Activated naive CD8-positive, alpha-beta T cell treated with anti-CD3 and anti-CD28 coated beads, Interleukin-2, amount 50 U/mL, for 24 hours (primary cell): ENCODE measurements at places on chromosomes 1 and 21.

DNA sequence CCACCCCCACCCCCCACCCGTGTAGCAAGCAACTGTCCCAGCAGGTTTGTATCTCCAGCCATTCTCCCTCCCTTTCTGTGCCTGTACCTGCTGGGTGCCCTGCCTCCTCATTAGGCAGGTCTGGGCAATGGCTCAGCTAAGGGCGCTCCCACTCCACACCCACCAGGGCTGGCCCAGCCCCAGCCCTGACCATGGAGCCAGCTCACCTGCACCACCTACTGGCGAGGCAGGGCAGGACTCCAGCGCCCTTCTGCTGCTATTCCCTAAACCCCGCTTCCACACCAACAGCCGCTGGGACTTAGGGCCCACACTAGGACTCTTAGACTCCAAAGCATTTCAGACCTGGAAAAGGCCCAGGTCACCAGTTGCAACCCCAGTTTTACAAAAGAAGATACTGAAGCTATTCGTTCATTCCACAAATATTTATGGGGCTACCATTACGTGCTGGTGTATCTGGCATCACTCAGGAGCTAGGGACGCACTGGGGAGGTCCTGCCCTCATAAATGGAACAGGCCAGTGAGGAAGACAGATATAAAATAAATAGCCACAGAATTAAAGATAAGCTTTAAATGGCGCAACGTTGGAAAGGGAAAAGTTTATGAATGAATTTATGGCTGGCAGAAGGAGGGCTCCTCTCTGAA lies 24.0 kb downstream of the PGLYRP3 start:
- H3K4me3 ChIP-seq, result no peak overlapping the region
- H3K27me3 ChIP-seq, result peaks cover 14% of the 10 kb centered on the region
- peak; percentile 34 for DNase-seq
- no peaks in the 10 kb centered on the region for H3K36me3 ChIP-seq

DNA sequence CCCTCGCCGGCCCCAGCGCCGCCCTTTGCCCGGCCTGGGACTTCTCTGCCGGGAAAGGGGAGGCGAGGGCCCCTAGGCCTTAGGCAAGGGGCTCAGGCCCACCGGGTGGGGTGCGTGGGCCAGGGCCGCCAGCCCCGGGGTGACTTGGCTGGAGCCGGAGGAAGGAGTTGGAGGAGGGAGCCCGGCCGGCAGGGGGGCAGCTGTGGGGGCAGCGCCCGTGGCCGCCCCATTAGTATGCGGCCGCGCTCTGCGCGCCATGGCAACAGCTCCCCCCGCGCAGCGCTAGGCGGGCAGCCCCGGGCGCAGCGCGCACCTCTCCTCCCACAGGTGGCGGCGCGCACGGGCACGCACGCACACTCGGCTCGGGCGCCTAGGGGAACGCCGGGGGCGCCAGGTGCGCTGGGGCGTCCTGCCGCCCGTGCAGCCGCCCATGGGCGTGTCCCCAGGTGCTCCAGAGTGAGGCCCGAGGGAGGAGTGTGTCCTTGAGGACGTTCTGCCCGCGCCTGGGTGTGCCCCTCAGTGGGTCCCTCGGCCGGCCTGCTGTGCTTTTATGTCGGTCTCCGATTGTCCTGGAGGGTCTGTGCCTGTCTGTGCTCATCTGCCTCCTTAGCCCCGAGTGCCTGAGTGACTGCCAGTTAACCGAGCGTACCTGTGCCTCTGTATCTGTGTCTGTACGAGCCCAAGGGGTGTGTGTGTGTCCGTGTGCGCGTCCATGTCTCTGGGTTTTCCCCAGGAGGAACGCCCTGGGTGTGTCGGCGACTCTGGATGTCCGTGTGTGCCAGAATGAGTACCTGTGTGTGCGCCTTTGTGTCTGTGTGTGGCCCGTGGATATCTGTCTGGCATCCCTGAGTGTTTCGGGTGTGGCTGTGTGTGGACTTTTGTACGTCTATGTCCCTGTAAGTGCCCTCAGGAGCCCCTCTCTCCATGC lies 38.2 kb upstream of the WASF2 start:
- peak; percentile 54 for DNase-seq
- peaks cover 62% of the 10 kb centered on the region for H3K4me1 ChIP-seq
- H3K27me3 ChIP-seq, result no peaks in the 10 kb centered on the region
- peak overlapping the region; percentile 18 for H3K27ac ChIP-seq
- H3K4me3 ChIP-seq, result peak overlapping the region; percentile 61

DNA sequence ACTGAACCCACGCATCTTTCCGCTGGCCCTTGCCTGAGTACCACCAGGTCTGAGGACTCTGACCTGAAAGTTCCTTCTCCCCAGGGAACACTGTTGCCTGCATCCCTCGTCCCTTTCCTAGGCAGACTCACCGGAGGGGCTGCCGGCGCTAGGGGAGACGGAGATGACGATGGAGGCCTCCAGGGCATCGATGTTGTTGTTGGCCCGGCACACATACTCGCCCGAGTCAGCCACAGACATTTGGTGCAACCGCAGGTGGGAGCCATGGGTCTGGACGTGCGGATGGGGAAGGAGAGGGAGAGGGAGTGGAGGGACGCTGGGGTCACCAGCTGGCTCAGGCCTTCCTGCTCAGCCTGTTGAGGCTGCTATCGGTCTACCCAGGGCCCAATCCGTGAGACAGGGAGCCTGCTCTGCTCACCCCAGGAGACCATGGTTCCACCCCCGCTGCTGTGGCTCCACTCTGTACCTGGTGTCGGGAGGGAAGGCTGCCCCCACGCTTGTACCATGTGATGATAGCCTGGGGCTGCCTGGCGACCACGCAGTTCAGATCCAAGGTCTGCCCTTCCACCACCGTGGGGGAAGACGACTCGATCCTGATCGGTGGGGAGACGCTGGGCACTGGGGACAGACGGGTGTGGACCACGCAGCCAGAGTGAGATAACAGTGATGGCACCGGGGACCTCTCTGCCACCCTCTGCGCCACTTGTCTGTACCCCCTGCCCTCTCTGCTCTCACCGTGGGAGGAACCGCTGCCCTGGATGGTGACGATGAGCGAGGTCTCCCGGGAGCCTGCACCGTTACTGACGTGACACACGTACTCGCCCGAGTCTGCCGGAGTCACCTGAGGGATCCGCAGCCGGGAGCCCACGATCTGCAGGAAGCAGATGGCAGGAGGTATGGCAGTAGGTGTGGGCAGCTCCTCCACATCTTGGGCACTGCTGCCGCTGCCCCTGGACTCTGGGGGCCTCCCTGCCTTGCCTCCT lies 35.4 kb downstream of the LDLRAD2 start:
- H3K4me1 ChIP-seq, result peaks cover 3% of the 10 kb centered on the region
- no peak for DNase-seq
- H3K27me3 ChIP-seq, result no peaks in the 10 kb centered on the region

DNA sequence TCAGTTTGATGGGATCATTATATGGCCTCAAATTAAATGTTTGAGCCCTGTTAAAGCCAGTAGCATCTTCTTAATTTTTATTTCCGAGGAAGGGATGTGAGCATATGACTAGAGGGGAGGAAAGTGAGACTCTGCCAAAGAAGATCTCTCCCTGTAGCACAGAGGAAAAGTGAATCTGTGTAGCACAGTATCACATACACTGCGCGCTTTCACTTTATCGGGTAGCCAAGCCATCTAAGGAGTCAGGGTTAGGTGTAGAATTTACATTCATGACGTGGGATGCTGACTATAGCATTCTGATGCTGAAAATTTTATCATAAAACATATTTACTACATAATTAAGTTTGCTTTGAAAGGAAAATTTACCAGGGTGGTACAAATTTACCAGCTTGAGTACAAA lies 24.0 kb downstream of the LRRC8D start:
- peaks cover 68% of the 10 kb centered on the region for H3K4me1 ChIP-seq
- H3K4me3 ChIP-seq, result peak overlapping the region; percentile 90
- peaks cover 27% of the 10 kb centered on the region for H3K36me3 ChIP-seq
- no peak for DNase-seq

- no peaks in the 10 kb centered on the region for H3K36me3 ChIP-seq
- H3K27me3 ChIP-seq, result peaks cover 30% of the 10 kb centered on the region
- DNase-seq, result no peak
- H3K27ac ChIP-seq, result no peak overlapping the region
Measured at GRCh38 chr1:162944974-162945674, 84.1 kb upstream of the CCDC190 start.

DNA sequence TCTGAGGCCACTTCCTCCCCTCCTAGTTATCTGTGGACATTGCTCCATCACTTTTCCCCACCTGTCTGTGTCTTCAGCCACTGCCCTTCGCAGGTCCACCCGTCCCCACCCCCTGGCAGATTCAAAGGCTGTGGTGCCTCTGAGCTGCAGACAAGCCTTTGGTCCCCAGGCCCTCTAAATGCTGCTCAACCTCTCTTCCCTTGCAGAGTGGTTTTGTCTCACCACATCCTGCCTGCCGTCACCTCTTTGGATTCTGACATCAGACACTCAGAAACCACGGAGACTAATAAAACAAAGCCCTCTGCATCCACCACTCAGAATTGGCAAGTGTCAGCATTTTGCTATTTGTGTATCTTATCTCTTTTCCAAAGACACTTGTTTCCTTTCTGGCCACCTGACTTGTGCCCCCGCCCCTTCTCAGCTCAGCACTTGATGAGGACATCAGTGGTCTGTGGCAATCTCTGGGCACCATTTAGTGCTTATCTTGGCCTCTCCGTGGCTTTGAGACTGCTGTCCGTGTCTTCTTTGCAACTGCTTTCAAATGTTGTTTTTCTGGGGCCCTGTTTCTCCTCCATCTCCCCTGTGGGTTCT lies 7.7 kb downstream of the CNIH3 start:
- peak overlapping the region; percentile 65 for H3K27ac ChIP-seq
- peak overlapping the region; percentile 43 for H3K4me3 ChIP-seq
- peaks cover 2% of the 10 kb centered on the region for H3K36me3 ChIP-seq
- peaks cover 24% of the 10 kb centered on the region for H3K4me1 ChIP-seq

DNA sequence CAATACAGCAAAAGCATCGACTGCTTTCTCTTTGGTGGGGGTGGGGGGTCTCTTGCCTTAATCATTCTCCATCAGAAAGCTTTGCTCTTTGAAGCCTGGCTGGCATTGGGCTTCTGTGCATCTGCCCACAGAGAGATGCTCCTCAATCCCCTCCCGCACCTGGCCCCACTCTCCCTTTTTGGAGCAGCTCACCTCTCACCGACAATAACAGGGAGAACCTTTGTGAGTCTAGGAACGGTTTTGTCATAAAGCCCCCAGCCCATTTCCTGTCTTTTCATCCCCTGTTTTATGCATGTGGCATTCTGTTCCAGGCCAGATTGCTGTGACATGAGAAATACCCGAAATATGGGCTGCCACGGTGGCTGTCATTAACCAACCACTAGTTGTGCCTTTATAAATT lies 469.0 kb upstream of the VAMP3 start:
- DNase-seq, result no peak
- H3K4me1 ChIP-seq, result no peaks in the 10 kb centered on the region
- H3K36me3 ChIP-seq, result no peaks in the 10 kb centered on the region
- H3K4me3 ChIP-seq, result no peak overlapping the region
- peaks cover 15% of the 10 kb centered on the region for H3K27me3 ChIP-seq

DNA sequence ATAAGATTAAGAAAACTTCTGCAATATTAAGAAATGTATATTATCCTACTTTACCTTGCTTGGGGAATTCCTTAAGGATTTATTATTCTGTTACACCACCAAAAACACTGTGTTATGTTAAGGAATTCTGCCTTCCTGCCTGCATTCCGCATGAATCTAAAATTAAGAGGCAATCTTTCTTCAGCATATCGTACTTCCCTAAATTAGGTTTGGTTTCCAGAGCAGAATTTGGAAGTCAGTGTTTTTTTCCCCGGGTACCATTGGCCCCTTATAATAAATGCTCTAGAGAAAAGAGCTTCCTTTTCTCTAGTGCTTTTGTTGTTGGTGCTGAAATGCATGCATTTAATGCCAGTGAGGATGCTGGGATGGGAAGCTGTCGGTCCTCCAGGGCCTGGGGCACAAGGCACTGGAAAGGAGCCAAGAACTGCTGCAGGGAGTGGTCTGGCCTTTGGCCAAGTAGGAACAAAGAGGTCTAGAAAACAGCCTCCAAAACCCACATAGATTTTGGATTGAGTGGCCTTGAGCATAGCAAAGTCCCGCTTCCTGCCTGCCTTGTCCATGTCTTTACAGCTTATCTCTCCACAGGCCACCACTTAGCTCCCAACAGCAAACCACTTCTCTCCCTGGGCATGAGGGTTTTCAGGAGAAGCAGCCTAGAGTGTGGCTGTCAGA lies 69.9 kb downstream of the RRAGC start:
- H3K4me1 ChIP-seq, result peaks cover under 1% of the 10 kb centered on the region
- peaks cover 3% of the 10 kb centered on the region for H3K36me3 ChIP-seq
- H3K4me3 ChIP-seq, result no peak overlapping the region
- no peak for DNase-seq
- H3K27ac ChIP-seq, result no peak overlapping the region

DNA sequence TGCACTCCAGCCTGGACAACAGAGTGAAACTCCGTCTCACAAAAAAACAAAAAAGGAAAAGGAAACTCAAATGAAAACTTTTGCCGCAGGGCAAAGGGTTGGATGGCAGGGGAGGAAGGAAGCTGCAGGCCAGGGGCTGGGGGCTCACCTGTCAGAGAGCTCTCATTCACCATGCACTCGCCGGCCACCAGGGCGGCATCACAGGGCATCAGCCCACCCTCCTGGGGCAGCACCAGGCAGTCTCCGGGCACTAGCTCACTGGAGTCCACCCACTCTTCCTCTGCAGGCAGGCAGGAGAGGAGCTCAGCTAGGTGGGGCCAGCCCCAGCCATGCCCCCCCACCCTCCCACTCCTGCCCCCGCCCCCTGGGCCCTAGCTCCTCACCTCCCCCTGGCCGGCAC lies 11.9 kb downstream of the ATP13A2 start:
- no peaks in the 10 kb centered on the region for H3K4me1 ChIP-seq
- H3K27me3 ChIP-seq, result no peaks in the 10 kb centered on the region
- H3K27ac ChIP-seq, result no peak overlapping the region
- DNase-seq, result no peak
- H3K36me3 ChIP-seq, result peaks cover 18% of the 10 kb centered on the region

DNA sequence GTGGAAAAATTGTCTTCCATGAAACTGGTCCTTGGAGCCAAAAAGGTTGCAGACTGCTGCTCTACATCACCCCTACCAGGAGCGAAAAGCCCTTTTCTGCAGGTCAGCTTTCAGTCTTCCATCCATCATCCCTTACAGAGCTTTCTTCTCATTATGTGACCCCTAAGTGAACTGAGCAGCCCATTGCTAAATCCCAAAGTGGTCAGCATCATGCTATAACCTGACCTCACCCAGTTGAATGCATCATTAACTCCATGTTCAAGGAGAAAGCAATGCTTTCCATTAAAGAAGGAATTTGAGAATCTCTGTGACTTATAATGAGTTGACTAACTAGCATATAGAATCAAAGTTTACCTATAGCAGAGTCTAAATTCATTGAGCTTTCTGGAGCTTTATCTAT lies 10.4 kb upstream of the IL24 start:
- H3K27me3 ChIP-seq, result peaks cover 3% of the 10 kb centered on the region
- no peaks in the 10 kb centered on the region for H3K36me3 ChIP-seq
- H3K4me1 ChIP-seq, result peaks cover 29% of the 10 kb centered on the region
- H3K4me3 ChIP-seq, result no peak overlapping the region

DNA sequence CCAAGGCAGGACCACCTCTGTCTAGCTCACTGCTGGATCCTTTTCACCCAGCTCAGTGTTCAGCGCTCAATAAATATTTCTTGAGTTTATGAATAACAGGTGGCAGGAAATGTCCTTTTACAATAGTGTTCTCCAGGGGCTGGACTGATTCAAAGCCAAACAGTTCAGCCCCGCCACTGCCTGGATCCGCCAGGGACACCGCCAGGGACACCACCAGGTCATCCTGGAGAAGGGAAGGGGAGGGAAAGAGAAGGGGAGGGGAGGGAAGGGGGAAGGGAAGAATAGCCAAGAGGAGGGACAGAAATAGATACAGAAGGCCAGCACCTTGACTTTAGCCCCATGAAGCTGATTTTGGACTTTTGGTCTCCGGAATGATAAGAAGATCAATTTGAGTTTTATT lies 255.6 kb downstream of the GRIK3 start:
- no peak overlapping the region for H3K4me3 ChIP-seq
- DNase-seq, result no peak
- H3K4me1 ChIP-seq, result no peaks in the 10 kb centered on the region
- no peak overlapping the region for H3K27ac ChIP-seq
